Inflammatory macrophage treated with lipopolysaccharide for 1 hour (primary cell): ENCODE measurements at places on chromosomes 3 and 15.

DNA sequence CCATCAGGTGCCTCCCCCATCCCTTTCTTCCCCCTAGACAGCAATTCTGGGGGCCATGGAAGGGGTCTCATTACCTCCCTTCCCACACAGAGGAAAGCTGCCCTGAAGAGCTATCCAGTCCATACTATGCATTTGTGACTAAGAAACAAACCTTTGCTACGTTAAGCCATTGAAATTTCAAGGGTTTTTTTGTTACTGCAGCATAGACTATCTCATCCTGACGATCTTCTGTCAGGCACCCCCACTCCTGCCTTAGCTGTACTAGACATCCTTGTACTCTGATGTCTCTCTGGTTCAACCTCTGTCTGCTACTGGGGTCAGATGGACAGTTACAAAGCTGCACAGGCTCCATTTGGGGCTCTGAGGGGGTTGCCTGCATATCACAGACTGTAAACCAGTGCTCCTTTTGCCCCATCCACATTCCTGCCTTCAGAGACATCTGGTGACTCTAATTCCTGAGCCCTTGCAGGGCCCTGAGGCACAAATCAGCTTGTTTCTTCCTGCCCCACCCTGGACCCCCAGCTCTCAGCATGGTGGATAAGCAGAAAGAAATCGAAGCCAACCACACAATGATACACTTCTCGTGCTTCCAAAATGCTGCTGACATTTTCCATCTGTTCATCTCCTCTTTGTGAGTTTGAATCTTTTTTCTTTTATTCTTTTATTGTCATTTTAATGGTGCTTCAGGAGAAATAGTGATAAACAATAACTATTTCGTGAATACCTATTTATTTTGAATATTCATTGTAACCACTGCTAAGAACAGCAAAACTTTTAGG lies 21.6 kb upstream of the NSMCE3 start:
- DNase-seq, result no peak

- DNase-seq, result no peak
Measured at GRCh38 chr3:128427175-128427857, 39.4 kb downstream of the DNAJB8 start.

DNA sequence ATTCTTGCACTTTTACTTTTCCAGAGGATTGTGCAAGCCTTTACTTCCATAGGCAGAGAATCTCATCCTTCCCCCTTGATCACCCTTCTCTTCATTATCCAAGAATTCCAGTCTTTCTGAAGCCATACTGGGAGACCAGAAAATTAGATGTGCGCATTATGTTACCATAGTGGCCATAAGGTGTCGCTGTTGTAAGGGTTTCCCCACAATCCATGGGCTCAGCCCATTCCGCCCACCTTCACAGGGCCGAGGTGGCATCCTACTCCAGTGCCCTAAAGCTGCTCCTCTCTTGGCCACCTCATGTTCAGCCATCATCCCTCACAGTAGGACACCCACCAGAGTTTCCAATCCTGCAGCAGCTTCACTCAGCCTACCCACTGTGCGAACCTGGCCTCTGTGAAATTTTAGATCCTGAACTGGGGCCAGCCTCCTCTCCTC lies 35.0 kb downstream of the CTSH start:
- peak; percentile 67 for DNase-seq

- no peak for DNase-seq
Measured at GRCh38 chr3:39443530-39443929, 23.9 kb upstream of the MOBP start.

DNA sequence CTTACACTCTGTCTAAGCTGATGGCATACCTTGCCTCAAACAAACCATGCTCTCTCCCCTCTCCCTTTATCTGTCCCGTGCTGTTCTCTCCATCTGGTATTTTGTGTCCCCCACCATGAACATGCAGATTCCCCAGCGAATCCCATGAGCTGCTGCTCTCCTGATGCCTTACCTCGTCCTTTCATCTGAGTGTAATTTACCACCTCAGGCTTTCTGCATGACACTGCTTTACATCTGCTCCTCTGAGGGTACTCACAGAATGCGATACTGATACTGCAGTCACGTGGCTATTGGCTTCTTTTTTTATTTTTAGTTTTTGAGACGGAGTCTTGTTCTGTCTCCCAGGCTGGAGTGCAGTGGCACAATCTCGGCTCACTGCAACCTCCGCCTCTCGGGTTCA lies 341.7 kb downstream of the PTPRG start:
- DNase-seq, result no peak

GRCh38 chr3:145197051-145197820 lies 963.7 kb downstream of the PLOD2 start:
- no peak for DNase-seq

- no peak for DNase-seq
Measured at GRCh38 chr3:183350164-183350563, 78.3 kb downstream of the MCF2L2 start.

DNA sequence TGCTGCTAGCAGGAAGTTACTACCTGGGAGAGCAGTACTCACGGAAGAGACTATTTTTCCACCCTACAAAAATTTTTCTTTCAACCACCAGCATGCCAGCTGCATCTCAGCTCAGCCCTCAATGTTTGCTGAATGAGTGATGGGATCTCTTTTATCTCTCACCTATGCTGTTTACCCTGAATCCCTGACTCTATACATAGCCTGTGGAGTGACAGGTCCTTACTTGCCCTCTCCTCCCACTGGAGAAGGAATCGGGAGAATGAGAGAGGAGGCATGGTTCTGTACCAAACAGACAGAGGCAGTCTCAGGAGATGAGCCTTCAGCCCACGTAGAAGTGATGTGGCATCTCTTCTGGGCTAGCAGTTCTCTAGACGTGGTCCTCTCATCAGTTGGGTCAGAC lies 6.7 kb upstream of the DGKG start:
- DNase-seq, result no peak

DNA sequence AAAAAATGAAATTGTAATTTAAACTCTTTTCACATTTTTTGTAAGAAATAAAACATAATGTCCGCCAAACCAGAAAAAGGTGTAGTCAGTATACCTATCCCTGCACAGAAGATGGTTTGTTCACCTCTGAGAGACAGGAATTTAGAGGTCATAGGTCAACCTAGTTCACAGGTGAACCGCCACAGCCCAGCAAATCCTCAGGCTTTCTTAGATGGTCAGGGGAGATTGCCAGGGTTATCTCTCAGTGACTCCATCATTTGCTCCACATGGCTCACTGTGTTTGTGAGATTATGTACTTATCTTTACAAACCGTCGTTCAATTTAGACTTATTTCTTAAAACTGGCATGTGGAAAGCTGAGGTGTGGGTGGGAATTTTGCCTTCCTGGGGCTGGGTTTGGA lies 264.2 kb downstream of the GABRG3 start:
- DNase-seq, result no peak
